Ovary (tissue), 10 donors: ENCODE measurements at places on chromosomes 2 and 18.

GRCh38 chr2:139374296-139374850 is 594.2 kb upstream of the NXPH2 start:
- H3K27me3 ChIP-seq: no peaks in the 10 kb centered on the region
- no peak overlapping the region for H3K27ac ChIP-seq
- no peak overlapping the region for H3K4me3 ChIP-seq
- DNase-seq: no peak

- H3K4me3 ChIP-seq: peak overlapping the region; percentile 28
- no peaks in the 10 kb centered on the region for H3K36me3 ChIP-seq
- DNase-seq: no peak
- no peak overlapping the region for H3K27ac ChIP-seq
These were observed 146.5 kb downstream of the CCDC74A start for GRCh38 chr2:131674174-131674507.

- H3K27ac ChIP-seq: no peak overlapping the region
- no peaks in the 10 kb centered on the region for H3K36me3 ChIP-seq
- H3K4me1 ChIP-seq: no peaks in the 10 kb centered on the region
- H3K27me3 ChIP-seq: no peaks in the 10 kb centered on the region
These were observed 31.0 kb upstream of the CAVIN2 start for GRCh38 chr2:191877875-191878274.

DNA sequence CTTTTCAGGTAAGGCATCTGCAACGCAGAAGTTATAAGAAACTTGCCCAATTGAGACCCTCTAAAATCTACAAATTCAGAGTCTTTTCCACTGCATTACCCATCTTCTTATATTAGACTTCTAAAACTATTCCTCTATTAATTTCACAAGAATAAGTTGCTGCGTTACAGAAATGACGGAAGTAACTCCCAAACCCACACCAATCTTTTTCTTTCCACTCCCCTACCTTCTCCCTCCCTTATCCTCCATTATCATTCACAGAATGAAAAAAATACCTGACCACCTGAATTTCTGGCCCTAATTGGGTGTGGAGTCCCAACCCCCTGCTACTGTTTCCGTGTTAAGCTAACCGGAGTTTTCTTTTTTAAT is 689 bp downstream of the RPRD1A start:
- H3K27ac ChIP-seq: peak overlapping the region; percentile 68
- peak overlapping the region; percentile 71 for H3K4me3 ChIP-seq
- H3K4me1 ChIP-seq: no peaks in the 10 kb centered on the region
- no peaks in the 10 kb centered on the region for H3K36me3 ChIP-seq

DNA sequence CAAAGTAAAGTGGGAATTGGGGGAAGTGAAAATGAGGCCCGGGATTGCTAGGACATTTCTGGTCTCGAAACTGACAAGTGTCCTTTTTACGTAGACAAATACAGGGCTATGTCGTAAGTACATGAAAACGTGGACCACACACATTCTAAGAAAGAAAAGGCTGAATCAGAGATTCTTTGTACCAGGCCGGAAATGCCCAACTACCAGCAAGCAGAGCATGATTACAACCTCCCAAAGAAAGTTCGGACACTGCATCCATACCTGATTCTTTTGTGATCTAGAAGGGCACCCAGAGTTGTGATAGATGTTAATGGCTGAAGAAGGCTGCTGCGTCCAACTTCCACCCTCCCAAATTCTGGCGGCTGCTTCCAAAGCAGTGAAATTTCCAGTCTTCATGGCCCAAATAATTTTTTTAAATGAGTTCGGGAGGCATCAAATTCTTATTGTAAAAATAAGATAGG is 1.7 kb downstream of the RBMS1 start:
- H3K36me3 ChIP-seq: no peaks in the 10 kb centered on the region
- peak overlapping the region; percentile 98 for H3K27ac ChIP-seq
- H3K4me1 ChIP-seq: peaks cover 9% of the 10 kb centered on the region
- no peaks in the 10 kb centered on the region for H3K27me3 ChIP-seq
- DNase-seq: no peak

DNA sequence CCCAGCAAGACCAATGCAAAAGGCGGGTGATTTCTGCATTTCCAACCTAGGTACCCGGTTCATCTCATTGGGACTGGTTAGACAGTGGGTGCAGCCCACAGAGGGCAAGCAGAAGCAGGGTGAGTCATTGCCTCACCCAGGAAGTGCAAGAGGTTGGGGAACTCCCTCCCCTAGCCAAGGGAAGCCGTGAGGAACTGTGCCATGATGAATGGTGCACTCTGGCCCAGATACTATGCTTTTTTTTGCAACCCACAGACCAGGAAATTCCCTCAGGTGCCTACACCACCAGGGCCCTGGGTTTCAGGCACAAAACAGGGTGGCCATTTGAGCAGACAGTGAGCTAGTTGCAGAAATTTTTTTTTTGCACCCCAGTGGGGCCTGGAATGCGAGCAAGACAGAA is 662.6 kb upstream of the ACVR2A start:
- H3K36me3 ChIP-seq: no peaks in the 10 kb centered on the region
- no peak overlapping the region for H3K27ac ChIP-seq
- H3K4me1 ChIP-seq: no peaks in the 10 kb centered on the region
- H3K27me3 ChIP-seq: no peaks in the 10 kb centered on the region
- DNase-seq: no peak

GRCh38 chr2:38438883-38439612 is 62.0 kb upstream of the ATL2 start:
- no peak overlapping the region for H3K27ac ChIP-seq
- H3K36me3 ChIP-seq: no peaks in the 10 kb centered on the region
- no peaks in the 10 kb centered on the region for H3K27me3 ChIP-seq
- no peak overlapping the region for H3K4me3 ChIP-seq

- no peak overlapping the region for H3K4me3 ChIP-seq
- no peak overlapping the region for H3K27ac ChIP-seq
- no peaks in the 10 kb centered on the region for H3K36me3 ChIP-seq
- no peak for DNase-seq
- no peaks in the 10 kb centered on the region for H3K27me3 ChIP-seq
These were observed 85.0 kb upstream of the PPP1CB start for GRCh38 chr2:28666496-28667184.

DNA sequence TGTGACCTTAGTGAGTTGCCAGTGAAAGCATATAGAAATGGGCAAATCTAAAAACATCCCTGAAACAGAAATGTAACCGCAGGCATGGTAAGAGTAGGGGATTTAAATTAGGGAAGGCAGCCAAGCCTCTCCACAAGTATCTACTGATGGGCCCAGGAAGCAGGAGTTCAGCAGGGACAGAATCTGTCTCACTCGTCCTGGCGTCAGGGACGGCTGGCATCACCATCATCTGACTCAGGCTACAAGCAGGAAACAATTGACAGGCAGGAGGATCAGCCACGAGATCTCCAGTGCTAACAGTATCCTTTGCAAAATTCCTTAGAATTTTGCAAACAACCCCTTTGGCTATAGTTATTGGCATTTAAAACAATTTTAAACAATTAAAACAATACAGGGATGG is 61.3 kb downstream of the SMAD4 start:
- no peak for DNase-seq
- H3K36me3 ChIP-seq: no peaks in the 10 kb centered on the region
- H3K4me3 ChIP-seq: no peak overlapping the region
- no peaks in the 10 kb centered on the region for H3K27me3 ChIP-seq
- H3K4me1 ChIP-seq: no peaks in the 10 kb centered on the region
- H3K27ac ChIP-seq: no peak overlapping the region

GRCh38 chr2:8257502-8257901 is 424.4 kb upstream of the ID2 start:
- no peak overlapping the region for H3K4me3 ChIP-seq
- no peaks in the 10 kb centered on the region for H3K36me3 ChIP-seq
- no peak overlapping the region for H3K27ac ChIP-seq

DNA sequence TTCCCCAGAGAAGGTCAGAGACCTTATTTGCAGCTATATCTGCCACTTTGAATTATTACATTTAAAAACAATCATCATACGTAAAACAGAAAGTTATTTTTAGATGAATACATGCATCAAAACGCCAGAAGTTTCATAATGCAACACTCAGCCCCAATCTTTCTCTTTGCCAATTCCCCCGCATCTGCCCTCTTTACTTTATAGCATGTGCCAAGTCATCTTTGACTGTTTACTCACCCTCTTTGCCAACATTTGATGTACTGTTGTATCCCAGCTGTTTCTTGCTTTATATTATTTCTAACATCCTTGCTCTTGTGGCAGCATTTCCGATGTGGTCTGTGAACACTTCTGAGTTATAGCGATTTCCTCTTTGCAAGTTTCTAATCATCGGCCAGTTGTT is 86.2 kb downstream of the CRIM1 start:
- no peaks in the 10 kb centered on the region for H3K27me3 ChIP-seq
- peaks cover 9% of the 10 kb centered on the region for H3K4me1 ChIP-seq
- no peak for DNase-seq
- H3K27ac ChIP-seq: no peak overlapping the region

GRCh38 chr18:54684784-54685183 is 93.7 kb downstream of the DYNAP start:
- no peaks in the 10 kb centered on the region for H3K4me1 ChIP-seq
- no peak overlapping the region for H3K4me3 ChIP-seq
- no peak for DNase-seq

DNA sequence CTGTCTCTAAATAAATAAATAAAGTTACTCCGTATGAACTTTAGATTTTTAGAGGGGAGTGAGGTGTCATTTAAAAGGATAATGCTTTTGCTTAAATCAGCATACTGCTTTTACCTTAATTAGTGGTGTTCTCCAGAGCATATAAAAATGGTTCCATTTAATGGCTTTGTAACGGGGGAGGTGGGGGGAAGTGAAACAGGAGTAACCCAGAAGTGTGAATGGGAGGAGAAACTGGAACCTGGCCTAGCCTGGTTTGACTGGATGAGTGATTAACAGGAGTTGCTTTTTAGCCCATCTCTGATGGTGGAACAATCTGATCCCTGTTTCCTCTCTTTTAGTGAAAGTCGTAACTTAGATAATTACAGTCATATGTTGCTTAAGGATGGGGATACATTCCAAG is 1.6 kb downstream of the CNDP2 start:
- no peak overlapping the region for H3K4me3 ChIP-seq
- no peak overlapping the region for H3K27ac ChIP-seq
- H3K36me3 ChIP-seq: no peaks in the 10 kb centered on the region
- H3K27me3 ChIP-seq: no peaks in the 10 kb centered on the region

- no peak overlapping the region for H3K27ac ChIP-seq
- H3K27me3 ChIP-seq: no peaks in the 10 kb centered on the region
- DNase-seq: no peak
- H3K36me3 ChIP-seq: no peaks in the 10 kb centered on the region
- peak overlapping the region; percentile 64 for H3K4me3 ChIP-seq
These were observed 557 bp upstream of the E2F6 start for GRCh38 chr2:11466307-11467128.

DNA sequence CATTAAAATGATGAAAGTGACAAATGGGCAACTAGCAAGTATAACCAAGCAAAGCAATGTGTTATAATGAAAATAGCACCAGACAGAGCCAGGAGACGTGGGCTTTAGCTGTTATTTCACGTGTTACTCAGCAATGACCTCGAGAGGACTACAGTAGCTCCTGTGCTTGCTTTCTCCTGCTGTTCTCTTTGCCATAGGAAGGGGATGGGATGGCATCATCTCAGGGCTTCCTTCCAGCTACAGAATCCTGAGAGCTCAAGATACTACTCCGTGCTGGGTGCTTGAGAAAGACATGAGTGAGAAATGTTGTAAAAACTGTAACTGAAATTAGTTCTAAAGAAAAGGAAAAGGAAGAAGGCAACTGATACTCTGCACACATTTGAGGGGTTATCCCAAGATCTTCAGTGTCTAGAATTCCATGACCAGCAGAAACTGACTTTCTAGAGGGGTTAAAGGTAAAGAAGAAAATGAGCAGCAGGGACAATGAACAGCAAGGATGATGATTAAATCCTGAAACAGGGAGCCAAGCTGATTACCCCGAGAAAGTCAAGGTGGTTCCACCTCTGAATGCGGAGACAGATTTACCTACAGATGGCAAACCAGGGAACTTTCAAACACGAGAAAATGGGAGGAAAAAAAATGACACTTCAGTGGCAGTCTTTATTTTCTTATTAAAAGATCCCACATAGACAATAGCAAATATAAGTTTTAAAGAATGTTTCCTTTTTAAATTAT is 33.4 kb downstream of the GAREM1 start:
- no peak overlapping the region for H3K4me3 ChIP-seq
- peaks cover 2% of the 10 kb centered on the region for H3K4me1 ChIP-seq
- no peak for DNase-seq
- no peaks in the 10 kb centered on the region for H3K36me3 ChIP-seq
- H3K27me3 ChIP-seq: no peaks in the 10 kb centered on the region

GRCh38 chr2:127911737-127912136 is 26.0 kb upstream of the AMMECR1L start:
- no peaks in the 10 kb centered on the region for H3K36me3 ChIP-seq
- H3K4me3 ChIP-seq: no peak overlapping the region
- H3K27me3 ChIP-seq: no peaks in the 10 kb centered on the region
- no peaks in the 10 kb centered on the region for H3K4me1 ChIP-seq

- peak overlapping the region; percentile 51 for H3K4me3 ChIP-seq
- no peaks in the 10 kb centered on the region for H3K36me3 ChIP-seq
- no peak for DNase-seq
- no peaks in the 10 kb centered on the region for H3K27me3 ChIP-seq
These were observed 20.2 kb upstream of the PAX3 start for GRCh38 chr2:222318712-222319585.

DNA sequence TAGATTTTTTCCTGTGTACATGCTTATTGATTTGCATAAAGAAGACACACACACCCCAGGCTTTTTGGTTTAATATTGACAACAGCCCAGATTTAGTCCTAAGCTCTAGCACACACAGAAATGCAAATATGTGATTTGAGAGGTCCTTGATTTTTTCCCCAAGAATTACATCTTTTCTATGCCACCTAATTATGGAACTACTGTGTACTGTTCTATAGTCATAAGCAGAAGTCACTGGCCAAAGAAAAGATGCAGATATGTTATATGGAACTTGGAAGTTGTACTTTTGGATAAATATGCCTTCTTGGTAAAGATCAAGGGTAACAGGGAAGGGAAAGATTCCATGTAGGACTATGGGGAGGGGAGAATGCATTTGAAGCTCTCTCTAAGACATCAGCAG is 105.6 kb downstream of the SETBP1 start:
- H3K4me1 ChIP-seq: peaks cover 18% of the 10 kb centered on the region
- H3K27ac ChIP-seq: no peak overlapping the region
- H3K27me3 ChIP-seq: no peaks in the 10 kb centered on the region
- H3K36me3 ChIP-seq: no peaks in the 10 kb centered on the region

GRCh38 chr2:234446404-234447076 is 50.3 kb downstream of the ARL4C start:
- H3K4me1 ChIP-seq: peaks cover 1% of the 10 kb centered on the region
- no peaks in the 10 kb centered on the region for H3K27me3 ChIP-seq
- DNase-seq: no peak
- no peak overlapping the region for H3K27ac ChIP-seq

GRCh38 chr2:182368446-182368845 is 58.4 kb downstream of the PDE1A start:
- no peak overlapping the region for H3K27ac ChIP-seq
- H3K36me3 ChIP-seq: no peaks in the 10 kb centered on the region
- DNase-seq: no peak
- no peak overlapping the region for H3K4me3 ChIP-seq
- no peaks in the 10 kb centered on the region for H3K27me3 ChIP-seq
- no peaks in the 10 kb centered on the region for H3K4me1 ChIP-seq

DNA sequence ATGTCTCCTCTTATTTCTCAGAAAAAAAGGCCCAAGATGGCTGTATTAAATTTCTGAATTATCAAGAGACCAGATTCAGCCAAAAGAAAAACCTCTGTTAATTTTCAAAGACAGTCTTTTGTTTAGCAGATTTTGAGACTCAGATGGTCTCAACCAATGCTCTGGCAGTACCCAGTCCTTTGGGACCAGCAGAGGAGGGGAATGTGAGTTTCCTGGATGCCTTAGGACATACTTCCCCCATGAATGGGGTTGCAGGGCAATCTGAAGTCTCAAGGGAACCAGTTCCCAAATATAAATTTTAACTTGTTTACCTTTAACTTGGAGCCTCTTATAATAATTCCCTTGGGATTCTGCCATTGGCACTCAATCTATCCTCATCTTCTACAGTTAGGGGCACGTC is 107.8 kb upstream of the ZNF521 start:
- no peak overlapping the region for H3K4me3 ChIP-seq
- no peak overlapping the region for H3K27ac ChIP-seq
- DNase-seq: no peak
- no peaks in the 10 kb centered on the region for H3K36me3 ChIP-seq
- no peaks in the 10 kb centered on the region for H3K27me3 ChIP-seq
